Cortex of kidney (tissue), 1 donor: ENCODE measurements at places on chromosomes 13 and 19.

- DNase-seq = no peak
Measured at GRCh38 chr13:49443357-49443703, 534 bp downstream of the CAB39L start.

GRCh38 chr13:28356561-28357021, 138.3 kb downstream of the FLT1 start:
- DNase-seq = no peak

GRCh38 chr13:28455580-28456194, 39.2 kb downstream of the FLT1 start:
- DNase-seq = no peak

- no peak for DNase-seq
Measured at GRCh38 chr19:46601318-46602224, at the start of gene CALM3. CALM3 (plus strand) TSS chr19:46601330; CDS start chr19:46601435, 105 bp downstream.

- no peak for DNase-seq
Measured at GRCh38 chr19:48290771-48291488, 21.0 kb downstream of the ZNF114 start.

GRCh38 chr13:51222037-51222685, at the start of gene FAM124A:
FAM124A (plus strand) TSS chr13:51222398; CDS start chr13:51222502, 104 bp downstream.
- no peak for DNase-seq

GRCh38 chr13:27338816-27339215, 68.2 kb downstream of the RASL11A start:
- no peak for DNase-seq

- DNase-seq = no peak
Measured at GRCh38 chr13:34748073-34748472, 194.0 kb upstream of the NBEA start.

- no peak for DNase-seq
Measured at GRCh38 chr13:28411831-28412353, 83.0 kb downstream of the FLT1 start.

DNA sequence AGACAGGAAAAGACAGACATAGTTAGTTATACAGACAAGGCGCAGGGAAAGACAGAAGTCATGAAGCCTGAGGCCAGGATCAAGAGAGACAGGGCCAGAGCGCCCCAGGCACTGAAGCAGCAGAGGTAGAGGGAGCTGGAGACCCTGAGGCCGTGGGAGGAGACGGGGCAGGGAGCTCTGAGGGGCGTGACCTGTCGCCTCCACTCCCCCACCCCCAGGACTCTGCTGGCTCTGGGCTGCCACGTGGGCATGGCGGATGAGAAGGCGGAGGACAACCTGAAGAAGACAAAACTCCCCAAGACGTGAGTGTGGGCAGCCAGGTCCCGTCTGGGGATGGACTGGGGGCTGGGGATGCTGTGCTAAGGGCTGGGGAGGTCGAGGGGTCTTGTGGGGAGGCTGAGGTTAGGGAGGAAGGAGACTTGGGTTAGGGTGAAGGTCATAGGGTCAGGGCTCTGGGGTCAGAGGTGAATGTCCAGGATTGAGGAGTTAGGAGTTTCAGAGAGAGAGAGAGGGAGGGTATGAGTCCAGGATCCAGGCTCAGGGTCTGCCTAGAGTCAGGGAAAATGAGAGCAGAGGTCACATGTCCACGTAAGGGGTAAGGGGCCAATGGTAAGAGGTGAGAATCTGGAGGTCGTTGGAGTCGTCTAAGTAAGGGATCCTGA, 31.1 kb downstream of the RYR1 start:
- no peak for DNase-seq

- no peak for DNase-seq
Measured at GRCh38 chr13:29756506-29756905, 93.9 kb downstream of the UBL3 start.

- no peak for DNase-seq
Measured at GRCh38 chr13:98664924-98665637, 87.4 kb downstream of the SLC15A1 start.

DNA sequence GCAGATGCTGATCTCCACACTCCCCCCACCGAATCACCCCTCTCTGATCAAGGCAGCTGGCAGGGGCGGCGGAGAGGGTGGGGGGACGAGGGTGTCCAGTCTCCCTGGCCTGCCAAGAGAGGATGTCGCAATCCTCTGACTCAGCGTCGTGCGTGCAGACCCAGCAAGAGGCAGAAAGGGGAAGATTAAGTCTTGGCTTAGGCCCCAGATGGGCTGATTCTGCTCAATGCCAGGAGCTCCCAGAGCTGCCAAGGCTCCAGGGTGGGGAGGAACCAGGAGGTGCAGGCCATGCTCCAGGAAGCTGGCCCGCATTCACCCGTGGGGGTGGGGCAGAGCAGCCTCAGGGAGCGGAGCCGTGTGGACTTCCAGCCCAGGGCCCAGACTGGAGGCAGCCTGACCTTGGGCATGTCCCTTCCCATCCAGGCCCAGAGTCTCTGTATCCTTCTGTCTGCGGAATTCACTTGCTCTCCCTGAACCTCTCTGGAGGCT, 6.6 kb upstream of the BCL3 start:
- DNase-seq = no peak

DNA sequence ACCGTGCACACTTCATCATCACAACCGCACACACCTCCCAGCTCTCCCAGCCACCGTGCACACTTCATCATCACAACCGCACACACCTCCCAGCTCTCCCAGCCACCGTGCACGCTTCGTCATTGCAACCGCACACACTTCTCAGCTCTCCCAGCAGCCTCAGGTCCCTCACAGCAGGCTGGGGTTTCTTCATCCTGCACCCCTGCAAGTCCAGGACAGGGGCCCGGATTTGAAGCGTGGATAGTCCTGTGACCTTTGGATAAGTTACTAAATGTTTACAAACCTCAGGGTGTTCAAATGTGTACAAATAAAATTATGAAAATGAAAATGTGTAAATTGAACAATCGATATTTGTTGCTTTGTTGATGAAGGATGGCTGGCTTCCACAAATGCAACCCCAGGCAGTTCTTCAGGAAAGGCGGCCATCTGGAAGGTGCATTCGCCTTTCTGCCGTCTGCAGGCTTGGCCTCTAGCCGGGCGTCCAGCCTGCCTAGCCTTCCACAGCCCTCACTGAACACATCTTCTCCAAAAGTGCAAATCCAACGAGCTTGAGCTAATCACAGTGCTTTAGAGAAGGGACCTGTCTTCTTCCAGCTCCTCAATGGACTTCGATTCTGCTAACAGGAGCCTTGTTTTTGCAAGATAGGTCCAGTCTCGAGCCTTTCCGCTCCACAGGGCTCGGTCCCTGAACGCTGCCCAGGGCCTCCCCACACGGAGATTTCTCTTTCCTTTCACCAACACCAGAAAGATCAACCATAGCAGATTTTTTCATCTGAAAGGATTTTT, 74.2 kb downstream of the SPACA7 start:
- no peak for DNase-seq

DNA sequence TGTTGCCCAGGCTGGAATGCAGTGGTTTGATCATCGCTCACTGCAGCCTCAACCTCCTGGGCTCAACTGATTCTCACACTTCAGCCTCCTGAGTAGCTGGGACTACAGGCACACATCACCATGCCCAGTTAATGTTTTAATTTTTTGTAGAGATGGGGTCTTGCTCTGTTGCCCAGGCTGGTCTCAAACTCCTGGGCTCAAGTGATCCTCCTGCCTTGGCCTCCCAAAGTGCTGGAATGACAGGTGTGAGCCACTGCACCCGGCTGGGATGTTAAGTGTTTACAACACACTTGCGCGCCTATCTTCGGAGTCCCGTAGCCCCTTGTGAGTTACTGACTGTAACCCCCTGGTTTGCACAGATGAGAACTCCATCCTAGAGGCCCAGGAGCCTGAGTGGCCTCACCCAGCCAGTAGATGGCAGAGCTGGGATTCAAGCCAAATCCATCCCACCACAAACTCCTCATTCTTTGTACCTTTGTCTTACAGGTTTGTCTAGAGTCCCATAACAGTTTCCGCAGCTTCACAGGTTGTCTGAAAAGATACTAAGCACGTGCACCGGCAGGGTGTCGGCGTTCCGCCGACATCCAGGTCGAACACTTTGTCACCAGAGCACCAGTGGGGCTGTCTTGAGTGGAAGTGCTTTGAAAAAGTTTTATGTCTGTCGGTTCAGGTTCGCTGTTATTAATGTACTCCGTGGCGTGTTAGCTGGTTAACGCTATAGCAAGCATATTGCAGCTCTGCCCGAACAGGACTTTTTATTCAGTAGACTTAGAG, 14.7 kb downstream of the MAG start:
- DNase-seq = no peak

DNA sequence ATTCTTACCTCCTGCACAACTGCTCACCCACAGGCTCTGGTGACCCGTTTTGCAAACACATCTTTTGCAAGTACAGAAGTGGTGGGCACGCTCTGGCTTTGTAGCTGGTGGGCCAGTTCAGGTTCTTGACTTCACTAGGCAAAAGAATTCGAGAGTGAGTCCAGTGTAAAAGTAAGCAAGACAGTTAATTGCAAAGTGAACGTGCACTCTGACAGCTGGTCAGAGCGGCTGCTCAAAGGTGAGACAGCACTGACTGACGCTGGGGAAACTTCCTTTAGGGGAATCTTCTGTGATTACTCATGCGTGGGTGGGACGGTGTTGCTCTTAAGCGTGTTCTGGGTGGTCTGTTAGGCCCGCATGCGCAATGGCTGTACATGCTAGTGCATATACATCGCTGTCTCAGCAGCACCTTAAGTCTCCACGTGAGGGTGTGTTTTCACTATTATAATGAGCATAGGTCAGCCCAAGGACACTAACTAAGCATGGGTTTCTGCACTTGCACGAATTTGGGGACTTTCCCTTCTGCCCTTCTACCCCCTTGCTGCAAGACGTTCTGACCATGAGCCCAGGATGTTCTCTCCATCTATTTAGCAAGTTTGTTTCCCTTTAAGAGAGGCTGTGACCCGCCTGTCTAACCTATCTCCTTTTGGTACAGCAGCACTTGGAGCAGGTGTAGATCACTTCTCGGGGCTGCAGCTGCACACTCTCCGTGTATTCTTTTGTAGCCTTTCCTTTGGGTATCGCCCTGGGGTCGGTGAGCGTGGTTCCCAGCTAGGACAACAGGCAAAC, 30.2 kb upstream of the CD33 start:
- DNase-seq = no peak

DNA sequence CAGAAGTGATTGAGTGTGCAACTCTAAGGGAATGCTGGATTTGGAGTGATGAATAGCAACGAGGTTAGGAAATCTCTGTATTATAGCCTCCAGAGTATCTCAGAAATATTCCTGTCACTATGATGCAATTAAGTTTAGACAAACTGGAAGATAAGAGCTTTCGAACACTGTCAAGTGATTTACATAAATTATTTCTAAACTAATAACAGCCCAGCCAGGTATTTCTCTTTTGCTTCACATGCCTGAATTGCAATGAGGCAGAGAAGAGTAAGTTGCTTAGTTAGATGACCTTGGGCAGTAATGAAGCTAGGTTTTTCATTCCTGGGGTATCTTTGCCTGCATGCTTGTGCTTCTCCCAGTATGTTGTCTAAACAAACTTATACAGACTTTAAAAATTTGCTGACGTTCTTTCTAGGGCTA, 134.5 kb downstream of the LMO7 start:
- DNase-seq = no peak

DNA sequence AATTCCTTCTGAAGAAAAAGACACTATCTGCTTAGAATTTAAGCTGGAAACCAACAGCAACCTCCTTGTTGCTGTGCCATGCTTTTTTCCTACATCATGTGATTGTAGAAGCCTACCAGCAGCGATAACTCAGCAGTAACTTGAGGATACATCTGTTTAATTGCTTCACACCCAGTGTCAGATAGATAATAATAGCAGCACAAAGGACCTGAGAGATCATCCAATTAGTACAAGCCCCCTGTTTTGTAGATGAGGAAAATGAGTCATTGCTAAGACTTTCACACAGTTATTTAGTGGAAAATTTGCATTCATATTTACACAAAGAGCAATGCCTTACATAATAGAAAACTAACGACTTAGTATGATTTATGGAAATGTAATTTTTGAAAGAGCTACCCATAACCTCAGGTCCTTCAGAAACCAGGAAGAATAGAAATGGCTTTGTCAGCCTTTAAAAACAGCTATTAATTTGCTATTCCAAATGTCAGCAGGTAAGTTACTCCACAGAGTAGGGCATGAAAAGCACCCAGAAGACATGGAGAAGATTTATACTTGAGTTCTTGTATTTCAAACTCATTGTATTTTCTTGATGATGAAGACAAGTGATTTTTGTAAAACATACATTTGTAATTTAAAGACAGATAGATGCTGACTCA, 93.7 kb upstream of the SGCG start:
- no peak for DNase-seq

DNA sequence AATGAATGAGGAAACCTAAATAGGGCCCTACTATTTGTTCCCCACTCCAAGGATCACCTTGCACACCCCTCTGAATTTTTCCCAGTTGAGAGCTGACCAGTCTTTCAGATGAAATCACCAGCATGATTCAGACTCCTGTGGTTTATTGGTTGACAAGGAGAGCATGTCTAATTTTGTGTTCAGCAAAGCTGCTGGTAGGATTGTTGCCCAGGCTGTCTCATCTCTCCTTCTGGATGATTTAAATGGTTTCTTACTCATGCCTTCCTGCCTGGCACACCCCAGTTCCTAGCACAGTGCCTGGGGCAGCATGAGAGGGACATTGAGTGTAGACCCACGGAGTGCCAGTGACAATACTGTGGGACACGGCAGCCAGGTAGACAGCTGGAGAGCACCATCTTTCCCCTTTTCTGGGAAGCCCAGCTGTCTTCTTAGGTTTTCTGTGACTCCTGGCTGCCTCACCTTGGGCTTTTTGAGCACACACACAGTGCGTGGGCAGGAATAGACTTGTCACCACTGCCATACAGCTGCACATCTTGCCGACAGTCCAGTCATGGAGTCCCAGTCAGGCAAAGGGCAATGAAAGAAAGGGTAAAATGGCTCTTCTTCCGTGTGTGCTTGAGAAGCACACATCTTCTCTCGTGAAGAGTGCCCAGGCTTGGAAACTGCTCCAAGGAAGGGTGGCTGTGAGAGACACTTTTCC, 12.3 kb downstream of the FGF9 start:
- DNase-seq = no peak
